HS-5 (cell line): ENCODE measurements at places on chromosomes 16 and 17.
A peak's percentile ranks its signal among the peaks of the same experiment; 100 is the strongest.

DNA sequence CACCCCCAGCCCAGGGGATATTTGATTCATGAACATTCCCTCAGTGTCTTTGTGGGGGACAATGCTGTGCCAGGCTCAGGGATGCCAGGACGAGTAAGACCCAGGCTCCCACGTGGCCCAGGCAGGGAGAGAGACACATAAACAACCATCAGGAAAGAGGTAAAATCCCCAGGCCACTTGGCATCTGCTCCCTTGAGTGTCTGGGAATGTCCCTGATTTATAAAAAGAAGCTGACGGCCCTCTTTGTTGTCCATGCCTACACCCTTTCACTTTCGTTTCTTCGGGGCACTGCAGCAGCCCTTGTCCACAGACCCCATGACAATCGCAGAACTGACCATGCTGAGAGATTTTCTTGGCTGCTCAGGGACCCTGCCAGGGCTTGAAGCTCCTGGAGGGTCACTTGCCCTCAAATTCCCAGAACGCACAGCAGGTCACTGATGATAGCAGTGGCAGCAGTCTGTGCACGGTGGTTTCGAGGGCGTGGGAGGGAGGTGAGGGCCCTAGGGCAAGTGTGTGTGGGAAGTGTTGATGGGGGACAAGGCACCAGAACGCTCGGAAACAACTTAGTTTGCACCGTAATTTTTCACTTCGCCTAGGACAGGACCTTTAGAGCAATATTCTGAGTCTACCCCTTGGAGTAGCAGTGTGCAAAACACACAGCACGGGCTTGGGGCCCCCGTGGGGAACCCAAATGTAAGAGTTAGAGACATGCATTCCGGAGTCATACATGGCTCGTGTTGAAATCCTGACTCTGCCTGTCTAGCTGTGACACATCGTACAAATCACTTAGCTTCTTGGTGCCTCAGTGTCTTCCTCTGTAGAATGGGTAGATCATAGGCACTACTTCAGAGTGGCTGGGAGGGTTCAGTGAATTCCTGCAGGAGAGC, 4.7 kb downstream of the NOD2 start:
- no peak for DNase-seq

GRCh38 chr16:662597-662996, 5.3 kb upstream of the RHOT2 start:
- DNase-seq = no peak

GRCh38 chr17:73533781-73534180, 110.5 kb downstream of the SDK2 start:
- no peak for DNase-seq

- no peak for DNase-seq
Measured at GRCh38 chr17:39199820-39200069, 338 bp upstream of the RPL19 start.

DNA sequence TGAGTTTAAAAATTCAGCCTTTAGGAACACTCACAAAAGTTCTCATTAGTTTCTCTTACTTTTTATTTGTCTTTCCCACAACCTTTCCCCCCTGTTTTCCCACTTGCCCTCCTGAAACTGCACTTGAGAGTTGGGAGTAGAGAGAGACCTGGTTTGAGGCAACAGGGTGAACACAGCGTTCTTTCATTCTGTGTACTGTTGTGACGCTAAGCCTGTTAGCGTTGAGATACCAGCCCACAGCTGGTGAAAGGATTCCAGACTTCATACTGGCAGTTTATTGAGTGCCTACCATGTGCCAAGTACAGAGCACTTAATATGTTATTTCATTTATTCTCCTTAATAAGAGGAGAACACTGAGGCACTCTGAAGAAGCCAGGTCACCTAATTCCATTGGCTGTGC, 10.3 kb downstream of the TNRC6C start:
- DNase-seq = no peak

GRCh38 chr16:47715442-47716083, 254.4 kb downstream of the PHKB start:
- no peak for DNase-seq

GRCh38 chr17:71176331-71176730, 944.5 kb upstream of the SOX9 start:
- DNase-seq = no peak

GRCh38 chr16:82464187-82464586, 162.6 kb upstream of the CDH13 start:
- DNase-seq = no peak

DNA sequence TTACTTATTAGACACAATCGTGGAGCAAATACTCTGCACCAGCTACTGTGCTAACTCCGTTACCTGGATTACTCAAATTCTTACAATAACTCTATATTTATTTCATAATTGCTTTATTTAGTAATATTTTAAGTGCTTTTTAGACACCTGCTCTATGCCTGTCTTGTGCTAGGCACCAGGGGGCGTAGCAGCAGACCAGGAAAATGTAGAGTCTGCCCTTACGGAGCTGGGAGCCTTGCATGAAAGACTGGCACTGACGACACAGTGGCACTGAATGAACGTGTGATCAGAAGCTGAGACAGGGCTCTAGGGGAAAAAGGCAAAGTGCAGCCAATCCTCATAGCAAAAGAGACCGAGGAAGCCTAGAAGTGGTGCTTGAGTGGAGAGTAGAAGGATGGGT, 486.5 kb downstream of the CDH13 start:
- DNase-seq = no peak

DNA sequence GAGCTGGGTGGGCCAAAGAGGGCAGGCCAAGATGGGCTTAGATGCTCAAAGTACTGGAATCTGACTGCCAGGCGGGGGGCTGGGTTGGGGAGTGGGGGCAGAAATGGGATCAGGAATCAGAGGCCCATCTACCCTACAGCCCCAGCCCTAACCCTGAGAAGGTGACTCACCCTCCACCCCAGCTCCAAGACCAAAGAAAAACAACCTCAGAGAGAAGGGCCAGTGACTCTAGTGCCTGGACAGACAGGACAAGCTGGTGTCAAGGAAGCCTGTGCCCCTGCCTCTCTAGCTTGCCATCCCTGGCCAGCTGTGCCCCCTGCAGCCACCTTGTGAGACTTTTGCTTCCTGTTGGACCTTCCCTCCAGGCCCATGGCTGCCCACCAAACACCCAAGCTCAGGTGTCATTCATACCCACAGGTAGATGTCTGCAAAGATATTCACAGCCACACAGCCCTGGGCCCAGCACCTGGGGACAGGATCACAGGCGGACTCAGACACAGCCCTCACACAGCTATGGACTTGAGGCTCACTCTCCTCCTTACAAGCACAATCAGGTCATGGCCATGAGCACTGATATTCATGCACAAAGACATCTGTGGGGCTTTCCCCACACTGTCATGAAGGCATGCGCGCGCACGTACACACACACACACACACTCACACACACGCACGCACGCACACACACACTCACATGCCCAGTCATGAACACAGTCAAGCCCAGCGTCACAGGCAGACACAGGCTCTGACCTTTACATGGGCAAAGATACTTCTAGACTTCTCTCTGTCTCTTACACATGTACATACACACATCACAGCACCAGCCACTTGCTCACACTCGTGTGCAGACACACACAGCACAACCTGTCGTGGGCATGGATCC, 2.8 kb downstream of the WNT3 start:
- no peak for DNase-seq

GRCh38 chr16:58198022-58198683, at the start of gene CSNK2A2:
CSNK2A2 (minus strand) TSS chr16:58198106; CDS start chr16:58197736, 370 bp downstream.
- peak; percentile 11 for DNase-seq

DNA sequence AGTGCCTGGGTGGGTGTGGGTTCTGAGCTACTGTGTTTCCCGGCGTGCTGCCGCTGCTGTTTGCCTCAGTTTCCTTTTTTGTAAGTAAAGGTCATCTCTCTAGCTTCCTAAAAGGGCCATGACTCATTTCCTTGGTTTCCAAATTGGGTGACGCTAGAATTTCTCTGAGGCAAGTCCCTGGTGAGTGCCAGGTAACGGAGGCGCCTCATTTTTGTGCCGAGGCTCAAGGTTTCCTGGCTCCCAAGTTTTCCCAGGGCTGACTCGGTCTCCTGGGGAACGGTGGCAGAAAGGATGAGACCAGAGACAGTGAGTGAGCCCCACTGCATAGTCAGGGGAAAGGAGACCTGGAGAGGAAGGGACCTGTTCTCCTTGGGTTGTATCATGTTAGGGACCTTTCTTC, 20.3 kb downstream of the MSI2 start:
- DNase-seq = no peak

DNA sequence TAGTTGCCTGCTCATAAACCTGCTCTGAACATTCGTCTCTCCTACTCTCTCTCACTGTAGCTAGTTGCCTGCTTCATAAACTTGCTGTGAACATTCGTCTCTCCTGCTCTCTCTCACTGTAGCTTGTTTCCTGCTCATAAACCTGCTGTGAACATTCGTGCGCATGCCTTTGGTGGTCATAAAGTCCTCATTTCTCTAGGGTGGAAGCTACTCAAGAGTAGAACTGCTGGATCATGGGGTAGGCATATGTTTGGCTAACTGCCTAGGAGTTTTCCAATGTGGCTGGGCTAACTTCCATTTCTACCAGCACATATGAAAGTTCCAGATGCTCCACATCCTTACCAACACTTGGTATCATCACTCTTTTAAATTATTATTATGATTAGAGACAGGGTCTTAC, 174.6 kb upstream of the RPH3AL start:
- DNase-seq = no peak

DNA sequence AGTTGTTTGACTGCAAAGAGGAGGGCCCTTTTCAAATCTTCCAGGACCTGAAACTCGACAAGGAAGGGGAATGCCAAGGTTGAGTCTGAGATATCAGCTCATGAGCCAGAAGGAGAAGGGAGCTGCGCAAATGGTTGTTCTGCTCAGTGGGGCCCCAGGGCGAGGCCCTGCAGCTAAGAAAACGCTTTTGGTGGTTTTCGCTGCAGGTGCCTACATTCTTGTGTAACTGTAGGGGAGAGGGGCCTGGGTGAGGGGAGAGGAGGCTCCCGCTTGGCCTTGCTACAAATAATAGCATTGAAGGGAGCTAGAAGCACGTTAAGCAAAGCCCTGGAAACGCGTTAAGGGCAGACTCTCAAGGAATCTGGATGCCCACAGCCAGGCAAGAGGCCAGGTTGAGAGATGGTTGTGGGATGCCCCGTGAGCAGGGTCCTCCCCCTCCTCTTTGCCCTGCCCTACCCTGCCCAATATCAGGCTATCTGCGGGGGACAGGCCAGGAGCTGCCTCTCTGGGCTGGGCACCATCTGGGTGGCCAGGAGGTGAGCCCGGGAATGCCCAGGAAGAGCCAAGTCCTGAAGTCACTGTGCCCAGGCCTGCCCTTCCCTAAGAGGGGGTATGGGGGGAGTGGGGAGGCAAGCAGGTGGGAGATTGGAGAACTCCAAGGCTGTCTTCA, 21.9 kb downstream of the GPR142 start:
- DNase-seq = no peak

DNA sequence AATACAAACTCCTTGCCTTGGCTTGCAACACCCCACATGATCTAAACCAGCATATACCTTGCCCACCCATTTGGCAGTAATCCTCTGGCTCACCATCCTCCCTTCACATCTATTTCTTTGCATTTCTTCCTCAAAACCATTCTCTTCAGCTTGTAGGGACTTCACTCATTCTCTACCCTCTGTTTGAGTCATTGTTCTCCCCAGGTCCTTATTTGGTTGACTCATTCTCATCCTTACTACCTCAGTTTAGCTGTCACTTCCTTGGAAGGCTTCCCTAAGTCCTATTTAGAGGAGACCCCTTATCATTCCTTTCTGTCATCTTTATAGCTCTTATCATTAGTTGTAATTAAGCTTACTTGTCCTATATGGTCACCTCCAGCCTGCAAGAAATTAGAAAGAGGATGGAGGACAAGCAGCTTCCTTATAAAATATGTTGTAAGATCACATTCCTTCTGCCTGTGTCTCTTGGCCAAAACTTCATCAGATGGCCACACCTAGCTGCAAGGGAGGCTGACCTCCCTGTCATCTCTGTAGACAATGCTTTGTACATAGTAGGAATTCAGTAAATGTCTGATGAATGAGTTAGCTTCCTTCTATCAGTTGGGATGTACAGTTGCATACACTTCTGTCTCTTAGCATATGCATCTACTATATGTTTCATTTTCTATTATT, 1.7 kb downstream of the TTC19 start:
- DNase-seq = no peak

DNA sequence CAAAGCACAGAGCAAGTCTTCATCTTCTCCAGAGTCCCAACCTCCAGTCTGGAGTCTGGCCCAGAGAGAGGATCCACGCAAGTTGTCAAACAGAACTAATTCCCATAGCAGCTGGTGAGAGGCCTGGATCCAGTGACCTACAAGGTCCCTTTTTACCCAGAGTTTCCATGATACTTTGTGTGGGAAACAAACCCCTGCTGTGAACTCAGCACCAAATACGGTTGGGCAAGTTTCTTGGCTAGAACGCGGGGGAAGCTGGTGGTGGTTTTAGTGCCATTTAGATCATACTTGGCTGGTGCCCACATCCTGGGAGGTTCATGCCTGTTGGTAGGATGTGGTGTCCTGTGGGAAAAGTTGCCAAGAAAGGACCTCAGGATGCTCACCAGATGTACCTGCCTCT, 18.1 kb downstream of the TMC7 start:
- peak; percentile 57 for DNase-seq

GRCh38 chr17:79038545-79039135, 14.7 kb downstream of the C1QTNF1 start:
- DNase-seq = peak; percentile 96

DNA sequence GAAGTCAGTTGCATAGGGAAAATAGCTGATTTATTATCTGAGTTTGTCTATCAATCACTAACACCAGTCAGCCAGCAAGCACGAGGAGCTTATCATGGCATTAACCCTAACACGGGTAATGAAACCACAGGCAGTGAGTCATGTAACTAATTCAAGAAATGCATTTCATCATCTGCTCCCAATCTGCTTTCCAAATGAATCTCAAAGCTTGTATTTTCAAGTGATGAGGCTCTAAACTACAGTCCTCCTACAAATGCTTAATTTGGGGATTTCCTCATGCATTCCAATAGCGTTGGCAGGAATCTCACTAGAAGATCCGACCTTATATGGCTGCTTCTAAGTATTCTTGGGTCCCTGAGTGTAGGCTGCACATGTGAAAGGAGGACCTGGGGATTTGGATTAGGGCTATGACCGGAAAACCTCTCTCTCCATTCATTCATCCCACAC, 118.4 kb upstream of the HSBP1 start:
- peak; percentile 83 for DNase-seq

DNA sequence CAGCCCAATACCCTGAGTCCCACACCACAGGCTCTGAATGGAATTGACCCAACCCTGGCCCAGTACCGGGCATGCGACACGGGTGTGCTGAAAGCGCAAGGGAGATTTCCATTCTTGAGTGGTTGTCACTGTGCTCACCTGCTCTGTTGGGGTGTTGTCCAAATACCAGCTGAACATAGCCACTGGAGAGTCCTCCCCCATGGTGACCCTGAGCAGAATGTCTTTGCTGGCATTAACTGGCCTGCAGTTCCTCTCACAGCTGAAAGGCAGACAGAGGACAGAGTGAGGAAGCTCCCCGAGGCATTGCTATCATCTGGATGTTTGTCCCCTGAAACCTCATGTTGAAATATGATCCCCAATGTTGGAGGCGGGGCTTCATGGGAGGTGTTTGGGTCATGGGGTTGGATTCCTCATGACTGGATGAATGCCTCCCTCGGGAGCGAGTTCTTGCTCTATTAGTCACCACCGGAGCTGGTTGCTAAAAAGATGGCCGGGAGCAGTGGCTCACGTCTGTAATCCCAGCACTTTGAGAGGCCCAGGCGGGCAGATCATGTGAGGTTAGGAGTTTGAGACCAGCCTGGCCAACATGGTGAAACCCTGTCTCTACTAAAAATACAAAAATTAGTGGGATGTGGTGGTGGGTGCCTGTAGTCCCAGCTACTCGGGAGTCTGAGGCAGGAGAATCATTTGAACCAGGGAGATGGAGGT, 57.3 kb upstream of the BCO1 start:
- peak; percentile 80 for DNase-seq
